ENCODE measurements at places on chromosomes 7 and 10.

- DNase-seq, result no peak
Measured at GRCh38 chr10:77919713-77920108, 6.8 kb downstream of the DLG5 start.

GRCh38 chr10:51857305-51857704, 157.9 kb upstream of the CSTF2T start:
- DNase-seq, result no peak

- DNase-seq, result no peak
Measured at GRCh38 chr7:87935384-87935706, 1.3 kb downstream of the ADAM22 start.

GRCh38 chr7:103065667-103066066, 8.9 kb downstream of the FBXL13 start:
- DNase-seq, result peak; percentile 31

GRCh38 chr10:99370993-99371392, 41.8 kb downstream of the CNNM1 start:
- no peak for DNase-seq

DNA sequence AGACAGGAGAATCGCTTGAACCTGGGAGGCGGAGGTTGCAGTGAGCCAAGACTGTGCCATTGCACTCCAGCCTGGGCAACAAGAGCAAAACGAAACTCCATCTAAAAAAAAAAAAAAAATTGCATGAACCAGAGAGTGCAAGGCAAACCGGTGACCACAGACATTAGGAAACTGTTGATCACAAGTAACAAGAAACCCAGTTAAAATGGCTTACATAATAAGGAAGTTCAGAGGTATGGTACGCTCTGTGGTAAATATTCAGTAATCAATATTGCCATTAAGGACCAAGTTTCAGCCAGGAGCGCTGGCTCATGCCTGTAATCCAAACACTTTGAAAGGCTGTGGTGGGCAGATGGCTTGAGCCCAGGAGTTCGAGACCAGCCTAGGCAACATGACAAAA, 9.2 kb upstream of the NT5C2 start:
- no peak for DNase-seq

GRCh38 chr7:36979810-36980248, 255.5 kb upstream of the AOAH start:
- no peak for DNase-seq

GRCh38 chr7:143892527-143893300, 9.3 kb downstream of the TCAF1 start:
- no peak for DNase-seq

DNA sequence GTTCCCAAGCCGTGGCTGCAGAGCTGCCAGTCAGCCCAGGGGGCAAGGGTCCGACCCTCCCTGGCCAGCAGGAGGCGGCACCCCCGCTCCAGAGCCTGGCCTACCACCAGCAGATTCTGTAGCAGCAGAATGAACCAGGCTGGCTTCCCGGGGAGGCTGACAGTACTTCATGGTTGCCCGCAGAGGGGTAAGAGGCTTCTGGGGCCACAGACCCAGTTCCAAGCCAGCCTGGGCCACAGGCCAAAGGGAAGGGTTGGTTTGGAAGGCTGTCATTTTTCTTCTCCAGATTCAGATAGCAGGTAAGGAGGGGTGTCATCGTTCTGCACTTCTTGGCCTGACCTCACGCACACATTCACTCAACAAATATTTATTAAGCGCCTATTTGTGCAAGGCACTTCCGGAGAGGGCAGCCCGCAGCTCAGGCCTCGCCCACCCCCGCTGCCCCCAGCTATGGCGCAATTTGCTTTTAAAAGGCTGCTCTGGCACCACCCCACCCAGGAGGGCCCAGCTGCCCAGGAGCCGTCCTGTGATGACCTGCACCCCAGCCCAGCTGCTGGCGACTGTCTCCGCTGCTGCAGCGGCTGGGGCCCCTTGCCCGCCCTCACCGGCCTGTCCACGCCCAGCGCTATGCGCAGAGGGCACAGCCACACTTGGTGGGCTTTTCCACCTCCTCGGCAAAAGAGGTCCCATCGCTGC, 168.5 kb downstream of the LCOR start:
- DNase-seq, result no peak

- DNase-seq, result no peak
Measured at GRCh38 chr7:130881091-130881798, 147.2 kb upstream of the KLF14 start.

DNA sequence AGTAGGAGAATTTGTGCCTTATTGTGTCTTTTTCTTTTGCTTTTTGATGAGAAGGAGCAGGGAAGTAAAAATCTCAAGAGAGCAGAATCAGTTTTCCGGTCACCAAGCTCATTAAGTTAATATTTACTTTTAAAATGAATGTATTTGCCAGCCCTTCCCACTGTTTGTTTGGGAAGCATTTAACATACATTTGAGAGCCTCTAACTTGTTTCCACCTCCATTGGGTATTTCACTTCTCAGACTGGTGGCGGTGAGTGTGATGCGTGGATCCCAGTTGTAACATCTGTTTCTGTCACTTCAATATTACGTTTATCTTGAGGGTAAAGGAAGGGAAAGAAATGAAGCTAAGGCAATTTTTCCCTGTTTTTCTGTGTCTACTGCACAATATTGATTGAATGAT, 22.8 kb downstream of the CDK14 start:
- DNase-seq, result no peak
